ENCODE measurements at places on chromosomes 11 and 22.

GRCh38 chr11:69357458-69358397 lies 63.8 kb downstream of the MYEOV start:
- no peak for DNase-seq

GRCh38 chr11:2166091-2166851 lies 5.3 kb upstream of the INS start:
- no peak for DNase-seq

DNA sequence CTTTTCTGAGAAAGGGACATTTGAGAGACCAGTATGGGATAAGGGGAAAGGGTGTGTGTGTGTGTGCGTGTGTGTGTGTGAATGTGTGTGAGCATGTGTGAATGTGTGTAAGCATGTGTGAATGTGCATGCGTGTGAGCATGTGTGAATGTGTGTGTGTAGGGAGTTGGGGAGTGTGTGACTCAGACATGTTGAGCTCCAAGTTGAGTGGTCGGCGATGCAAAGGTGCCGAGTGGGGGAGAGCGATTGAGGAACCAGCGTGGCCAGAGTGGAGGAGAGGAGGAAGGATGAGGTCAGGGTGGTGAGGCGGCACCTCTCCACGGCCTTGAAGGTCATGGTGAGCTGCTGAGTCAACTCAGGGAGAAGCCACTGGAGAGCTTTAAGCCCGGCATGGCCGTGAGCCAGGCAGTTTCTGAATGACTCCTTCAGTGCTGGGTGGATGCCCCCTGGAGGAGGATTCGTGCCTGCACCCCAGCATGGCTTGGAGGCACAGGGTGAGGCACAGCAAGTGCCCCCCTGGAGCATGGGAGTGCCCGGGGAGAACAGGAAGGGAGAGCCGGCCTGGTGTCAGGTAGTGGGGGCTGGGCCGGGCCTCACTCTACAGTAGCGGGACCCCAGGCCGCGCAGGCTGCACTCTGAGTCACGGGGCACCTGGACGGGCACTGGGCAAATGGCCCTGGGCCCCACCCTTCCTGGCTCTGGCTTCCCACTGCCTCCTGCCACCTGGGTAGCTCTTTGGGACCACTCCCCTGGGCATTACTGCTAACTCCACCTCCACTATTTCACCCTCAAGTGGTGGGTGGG lies 8.2 kb upstream of the CCDC88B start:
- no peak for DNase-seq

DNA sequence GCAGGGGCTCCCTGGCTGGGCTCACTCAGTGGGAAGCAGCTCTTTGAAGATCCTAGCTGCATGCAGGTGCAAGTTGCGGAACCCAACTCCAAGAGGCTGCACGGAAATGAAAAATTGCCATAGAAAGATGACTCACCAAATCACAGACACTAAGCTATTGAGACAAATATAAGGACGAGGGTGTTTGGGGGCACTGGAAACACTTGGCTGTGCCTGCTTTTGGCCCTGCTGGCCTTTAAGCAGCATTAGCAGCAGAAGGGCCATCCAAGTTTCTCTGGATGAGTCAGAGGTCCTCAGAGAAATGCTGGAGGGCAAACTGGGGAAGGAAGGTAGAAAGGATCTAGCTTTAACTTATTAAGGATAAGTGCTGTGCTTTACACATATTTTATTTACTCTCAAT lies 282.3 kb downstream of the KIRREL3 start:
- no peak for DNase-seq

DNA sequence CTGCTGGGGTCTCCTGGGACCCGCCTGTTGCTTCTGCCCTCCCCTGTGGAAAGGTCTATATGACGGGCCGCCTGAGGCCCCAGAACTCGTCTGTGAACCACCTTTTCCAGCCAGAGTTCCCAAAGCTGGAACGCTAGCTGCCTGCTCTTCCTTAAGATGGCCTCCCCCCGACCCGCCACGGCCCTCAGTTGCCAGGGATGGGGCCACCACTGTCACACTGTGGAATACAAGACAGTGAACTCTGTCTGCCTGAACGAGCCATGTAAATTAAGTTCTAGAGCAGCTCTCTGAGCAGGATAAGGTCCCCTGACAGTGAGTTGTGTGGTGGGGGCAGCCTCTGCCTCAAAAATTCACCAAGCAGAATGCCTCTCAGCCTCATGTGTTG lies 10.3 kb downstream of the CHADL start:
- no peak for DNase-seq

DNA sequence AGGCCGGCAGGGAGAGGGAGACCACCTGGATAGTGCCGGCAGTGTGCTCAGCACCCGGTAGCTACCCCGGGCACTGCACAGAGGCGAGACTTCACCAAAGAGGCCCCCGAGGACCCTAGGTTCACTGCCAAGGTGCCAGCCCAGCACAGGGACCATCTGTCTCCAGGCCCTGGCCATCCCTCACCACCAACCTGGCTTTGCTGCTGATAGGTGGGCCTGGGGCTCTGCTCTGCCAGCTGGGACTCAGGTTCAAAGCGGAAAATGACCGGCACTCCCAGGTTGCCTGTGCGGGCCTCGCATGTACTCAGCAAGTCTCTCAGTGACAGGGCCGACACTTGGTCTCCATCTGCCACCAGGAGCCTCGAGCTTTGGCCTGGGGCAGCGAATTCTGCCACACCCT lies 812.2 kb downstream of the BRD1 start:
- no peak for DNase-seq

GRCh38 chr22:39527481-39527961 lies 5.0 kb downstream of the RPS19BP1 start:
- no peak for DNase-seq

DNA sequence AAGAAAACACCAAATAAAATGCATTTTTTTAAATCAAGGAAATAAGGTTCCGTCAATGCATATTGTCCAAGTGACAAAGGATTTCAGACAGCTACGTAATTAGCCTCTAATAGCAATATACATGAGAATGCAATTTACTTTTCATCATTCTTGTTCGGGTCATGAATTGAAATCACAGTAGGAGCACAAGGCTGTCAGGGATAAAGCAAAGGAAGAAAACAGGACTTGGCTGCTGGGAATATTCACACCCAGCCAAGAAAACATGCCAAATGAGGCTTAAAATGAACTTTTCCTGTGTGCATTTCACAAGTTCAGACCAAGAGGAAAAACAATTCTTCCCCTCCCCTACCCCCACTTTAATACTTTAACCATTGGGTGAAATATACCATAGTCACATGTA lies 188.6 kb downstream of the CWF19L2 start:
- DNase-seq: no peak

DNA sequence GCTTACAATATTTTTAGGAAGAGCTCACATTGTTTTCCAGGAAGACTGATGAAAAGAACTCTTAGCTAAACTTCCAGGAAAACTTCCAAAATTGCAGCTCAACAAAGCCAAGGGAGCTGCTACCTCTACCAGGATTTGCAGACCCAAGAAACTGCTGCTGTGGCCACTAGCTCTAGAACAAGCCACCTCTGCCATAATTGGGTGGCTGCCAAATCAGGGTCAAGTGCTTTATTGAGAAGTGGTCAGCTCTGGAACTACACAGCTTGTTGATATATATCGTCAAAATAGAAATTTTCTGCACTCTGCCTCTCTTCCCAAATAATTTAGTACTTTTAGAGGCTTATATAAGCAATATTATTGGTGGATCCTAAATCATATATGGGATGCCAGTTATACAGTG lies 371.8 kb upstream of the CHORDC1 start:
- DNase-seq: no peak

- no peak for DNase-seq
These were observed 99.6 kb downstream of the CELSR1 start for GRCh38 chr22:46437671-46438440.

DNA sequence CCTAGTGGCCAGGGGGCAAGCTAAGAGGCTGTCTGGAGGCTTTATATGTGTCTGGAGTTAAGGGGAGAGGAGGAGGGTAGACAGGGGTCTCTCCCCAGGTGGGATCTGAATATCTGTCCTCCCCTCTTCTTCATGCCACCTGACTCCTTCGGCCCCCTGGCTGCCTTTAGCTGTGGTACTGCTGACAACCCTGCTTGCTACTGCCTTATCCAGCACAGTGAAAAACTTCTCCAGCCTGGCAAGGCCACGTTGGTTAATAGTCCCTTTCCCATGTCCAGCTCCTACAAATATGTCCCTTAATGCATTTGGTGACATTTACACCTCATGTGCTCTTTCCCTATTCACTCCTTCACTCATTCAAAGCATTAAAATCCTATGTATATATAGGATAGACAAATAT lies 42.4 kb upstream of the NNMT start:
- DNase-seq: no peak

- no peak for DNase-seq
These were observed 1.0 kb downstream of the LMO1 start for GRCh38 chr11:8262552-8263108.

DNA sequence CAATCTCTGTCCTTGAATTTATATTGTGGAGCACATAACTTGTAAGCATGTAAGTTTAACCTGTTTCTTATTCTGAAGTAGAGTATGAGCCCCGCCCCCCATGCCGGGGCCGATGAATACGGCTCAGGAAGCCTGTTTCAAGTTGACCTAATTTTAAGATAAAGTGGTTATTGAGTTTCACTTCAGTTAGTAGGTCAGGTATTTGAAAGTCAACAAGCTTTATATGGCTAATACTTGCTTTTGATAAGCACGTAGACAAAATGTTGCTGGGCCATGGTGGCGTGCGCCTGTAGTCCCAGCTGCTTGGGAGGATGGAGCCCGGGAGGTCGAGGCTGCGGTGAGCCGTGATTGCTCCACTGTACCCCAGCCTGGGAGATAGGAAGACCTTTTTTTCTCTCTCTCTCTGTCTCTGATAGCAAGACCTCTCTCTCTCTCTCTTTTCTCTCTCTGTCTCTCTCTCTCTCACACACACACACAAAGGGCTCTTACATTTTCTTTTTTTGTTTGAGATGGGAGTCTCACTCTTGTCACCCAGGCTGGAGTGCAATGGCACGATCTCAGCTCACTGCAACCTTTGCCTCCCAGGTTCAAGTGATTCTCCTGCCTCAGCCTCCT lies 14.4 kb downstream of the YWHAH start:
- DNase-seq: no peak

DNA sequence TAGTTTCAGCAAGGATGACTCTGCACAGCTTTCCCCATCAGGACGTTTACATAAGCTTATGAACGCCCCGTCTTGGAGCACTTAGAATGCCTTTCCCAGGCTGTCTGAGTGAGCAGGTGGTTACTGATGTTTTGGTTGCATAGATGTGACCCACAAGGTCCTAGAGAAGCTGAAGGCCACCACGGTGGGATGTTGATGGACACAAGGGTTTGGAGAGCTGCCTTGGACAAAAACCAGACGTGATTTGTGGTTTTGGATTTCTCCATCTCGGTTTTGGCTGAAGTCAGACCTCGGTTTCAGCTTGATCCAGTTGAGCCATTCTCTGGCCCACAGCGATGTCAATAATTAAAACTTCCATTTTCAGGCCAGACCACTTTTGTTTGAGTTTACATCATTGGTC lies 151.9 kb downstream of the LDLRAD3 start:
- DNase-seq: no peak

DNA sequence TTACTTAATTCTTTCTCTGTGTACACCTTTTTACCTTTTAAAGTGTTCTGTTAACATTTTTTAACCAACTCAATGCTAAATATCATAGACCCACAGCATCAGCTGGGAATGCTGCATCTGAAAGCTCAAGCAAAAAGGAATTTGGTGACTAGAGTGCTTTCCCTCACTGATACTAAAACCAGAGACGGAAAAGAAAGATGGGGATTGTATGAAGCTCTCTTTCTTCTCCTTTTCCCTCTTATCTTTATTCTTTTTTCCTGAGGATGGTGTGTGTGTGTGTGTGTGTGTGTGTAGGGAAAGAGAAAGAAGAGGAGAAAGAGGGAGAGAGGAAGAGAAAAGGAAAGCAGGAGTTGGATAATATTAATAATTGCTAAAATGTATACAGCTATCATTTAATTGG lies 4.1 kb upstream of the SIK2 start:
- no peak for DNase-seq

DNA sequence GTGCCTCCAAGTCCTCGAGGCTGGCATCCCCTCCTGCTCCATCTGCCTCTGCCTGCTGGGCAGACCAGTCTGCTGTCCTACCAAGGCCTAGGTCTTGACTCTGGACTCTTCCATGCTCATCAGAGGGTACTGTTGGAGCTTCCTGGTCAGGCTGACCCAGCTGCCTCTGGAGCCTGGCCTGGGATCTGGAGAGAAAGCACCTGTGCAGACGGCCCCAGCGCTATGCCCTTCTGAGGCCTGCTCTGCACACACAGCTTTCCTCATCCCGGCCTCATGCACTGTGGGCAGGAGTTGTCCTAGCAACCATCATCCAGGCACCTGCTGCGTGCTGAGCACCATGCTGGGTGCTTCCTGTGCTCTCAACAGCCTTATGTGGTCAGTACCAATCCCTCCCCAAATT lies 70.8 kb downstream of the CDKN1C start:
- DNase-seq: no peak

- no peak for DNase-seq
These were observed 39.8 kb downstream of the CSTPP1 start for GRCh38 chr11:46976182-46976854.

- no peak for DNase-seq
These were observed 20.7 kb downstream of the SLN start for GRCh38 chr11:107691000-107691750.
